ENCODE measurements at places on chromosomes 1 and 21. TPM values are rescaled to one million over a fixed set of nuclear protein-coding genes. Genes with fewer than 3 reads are reported as not detected.

CACNA1S gene
- total RNA-seq: not detected

OR2T11 gene
- total RNA-seq: not detected

DNA sequence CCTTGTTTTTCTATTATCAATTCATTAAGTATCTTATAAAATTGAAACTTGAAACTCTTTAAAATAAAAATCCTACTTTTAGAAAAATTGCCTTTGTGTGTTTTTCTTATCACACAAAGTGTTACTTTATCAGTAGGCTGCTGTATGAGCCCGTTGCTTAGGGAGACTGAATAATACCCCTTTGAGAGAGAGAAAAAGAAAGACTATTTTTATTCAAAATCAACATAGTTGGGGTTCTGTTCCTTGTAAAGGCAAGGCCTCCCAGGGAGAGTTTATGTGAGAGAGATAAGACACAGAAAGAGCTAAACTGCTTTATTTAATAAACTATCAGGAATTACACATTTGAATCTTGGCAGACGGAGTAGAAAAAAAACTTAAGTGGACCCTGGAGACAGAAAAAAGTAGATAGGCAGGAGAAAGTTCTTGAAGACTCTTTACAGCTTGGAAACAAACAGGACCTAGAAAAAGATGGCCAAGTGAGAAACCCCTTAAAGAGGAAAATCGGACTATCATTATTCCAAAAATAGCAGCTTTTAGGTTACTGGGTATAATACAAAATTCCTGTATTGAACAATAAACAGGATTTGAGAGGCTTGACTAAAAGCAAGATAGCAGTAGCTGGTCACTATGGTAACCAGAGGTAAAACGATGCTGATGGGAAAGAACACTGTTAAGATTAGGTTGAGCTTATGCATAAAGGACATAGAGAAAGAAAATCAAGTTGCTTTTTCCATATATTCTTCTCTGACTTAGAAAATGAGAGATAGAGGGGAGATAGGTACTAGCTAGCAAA, 170.9 kb downstream of the LRRC7 start:
- H3K4me1 ChIP-seq: no peaks in the 10 kb centered on the region
- H3K36me3 ChIP-seq: no peaks in the 10 kb centered on the region
- H3K4me3 ChIP-seq: no peak overlapping the region
- DNase-seq: no peak

DNA sequence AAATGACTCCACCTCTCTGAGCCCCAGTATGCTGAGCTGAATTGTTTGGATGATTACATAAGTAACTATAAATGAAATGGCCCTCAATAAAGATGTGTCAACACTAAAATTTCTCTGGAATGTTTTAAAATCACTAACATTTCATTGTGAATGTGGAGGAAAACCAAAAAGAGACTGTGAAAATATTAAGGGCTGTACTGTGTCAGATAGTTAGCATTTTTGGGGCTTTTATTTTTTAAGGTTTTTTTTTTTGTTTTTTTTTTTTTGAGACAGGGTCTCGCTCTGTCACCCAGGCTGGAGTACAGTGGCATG, 6.3 kb downstream of the MYOC start:
- no peaks in the 10 kb centered on the region for H3K36me3 ChIP-seq
- no peak for DNase-seq
- no peak overlapping the region for H3K4me3 ChIP-seq
- H3K27me3 ChIP-seq: no peaks in the 10 kb centered on the region
- no peak overlapping the region for H3K27ac ChIP-seq

DNA sequence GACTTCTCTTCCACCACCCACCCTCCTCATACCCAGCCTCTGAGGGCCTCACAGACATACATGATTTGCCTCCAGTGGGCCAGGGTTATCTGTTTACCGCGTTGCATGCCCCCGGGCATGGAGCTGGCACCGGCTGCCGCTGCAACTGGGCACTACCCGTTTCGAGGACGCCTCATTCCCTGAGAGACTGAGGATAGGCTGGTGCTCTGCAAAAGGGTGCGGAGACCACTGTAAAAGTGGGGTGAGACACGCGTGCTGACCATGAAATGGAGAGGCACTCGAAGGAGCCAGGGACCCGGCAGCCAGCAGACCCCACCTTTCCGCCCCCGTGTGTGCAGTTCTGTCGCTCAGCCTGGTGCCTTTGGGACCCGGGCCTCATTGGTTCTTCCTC, 20.6 kb downstream of the TP73 start:
- H3K27me3 ChIP-seq: peaks cover 12% of the 10 kb centered on the region
- no peak overlapping the region for H3K27ac ChIP-seq
- DNase-seq: no peak
- no peak overlapping the region for H3K4me3 ChIP-seq
- no peaks in the 10 kb centered on the region for H3K36me3 ChIP-seq

DNA sequence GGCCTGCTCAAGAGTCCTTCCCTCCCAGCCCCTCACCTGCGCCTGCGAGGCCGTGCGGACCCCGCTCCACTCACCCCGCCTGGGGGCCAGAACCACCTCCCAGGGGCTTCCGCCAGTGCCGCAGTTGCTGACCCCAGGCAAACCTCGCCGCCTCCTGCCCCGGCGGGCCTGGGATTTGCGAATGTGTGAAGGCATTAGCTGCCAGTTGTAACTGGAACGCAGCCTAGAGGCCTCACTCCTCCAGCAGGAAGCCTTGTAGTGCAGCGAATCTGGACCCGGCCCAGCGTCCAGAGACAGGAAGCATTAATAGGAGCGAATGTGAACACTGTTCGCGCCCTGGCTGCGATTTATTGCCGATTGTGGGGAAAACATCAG, 140.9 kb upstream of the ARHGEF16 start:
- DNase-seq: no peak
- no peak overlapping the region for H3K27ac ChIP-seq
- H3K36me3 ChIP-seq: no peaks in the 10 kb centered on the region
- peaks cover 13% of the 10 kb centered on the region for H3K27me3 ChIP-seq
- H3K4me1 ChIP-seq: peaks cover 13% of the 10 kb centered on the region

DNA sequence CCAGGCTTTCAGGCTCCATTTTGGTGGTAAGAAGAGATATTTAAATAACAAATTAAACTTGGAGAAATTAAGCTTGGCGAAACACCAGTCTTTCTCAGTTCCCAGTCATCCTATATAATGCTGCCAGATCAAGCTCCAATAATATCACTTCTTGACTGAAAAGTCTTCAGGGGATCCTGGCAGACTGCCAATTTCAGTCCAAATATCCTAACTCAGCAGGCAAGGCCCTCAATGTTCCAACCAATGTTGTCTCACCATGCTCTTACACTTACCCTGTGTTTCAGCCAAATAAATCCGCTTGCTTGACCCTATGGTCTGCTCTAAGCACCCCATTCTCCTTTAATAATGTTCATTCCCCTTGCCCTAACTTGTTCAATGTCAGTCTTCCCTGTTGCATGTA, 39.9 kb upstream of the BCL10 start:
- H3K27me3 ChIP-seq: peaks cover 44% of the 10 kb centered on the region
- H3K4me1 ChIP-seq: peaks cover 7% of the 10 kb centered on the region
- H3K36me3 ChIP-seq: no peaks in the 10 kb centered on the region
- no peak for DNase-seq

- no peaks in the 10 kb centered on the region for H3K27me3 ChIP-seq
- peak overlapping the region; percentile 81 for H3K4me3 ChIP-seq
- DNase-seq: no peak
- peak overlapping the region; percentile 82 for H3K27ac ChIP-seq
These were observed 1.1 kb downstream of the RNF187 start for GRCh38 chr1:228488125-228488817.

GRCh38 chr21:41774467-41775148, 7.8 kb upstream of the RIPK4 start:
- no peaks in the 10 kb centered on the region for H3K36me3 ChIP-seq
- H3K4me1 ChIP-seq: no peaks in the 10 kb centered on the region
- DNase-seq: no peak

DNA sequence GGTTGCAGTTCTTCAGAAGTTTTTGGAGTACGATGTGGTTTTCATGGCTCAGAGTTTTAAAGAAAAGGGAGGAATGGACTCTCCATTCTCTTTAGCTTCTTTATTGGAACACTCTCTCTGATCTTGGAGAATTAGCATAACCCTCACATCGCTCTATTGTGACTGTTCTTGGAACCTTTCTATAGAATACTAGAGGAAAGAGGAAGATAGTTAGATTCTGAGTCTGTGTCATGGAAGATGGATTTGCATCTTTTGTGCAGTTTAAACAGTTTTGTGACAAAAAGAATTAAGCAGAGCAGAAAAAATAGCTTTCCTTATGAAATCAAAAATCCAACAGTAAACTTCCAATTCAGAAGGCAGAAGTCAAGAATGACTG, 61.0 kb downstream of the KCNJ6 start:
- H3K4me1 ChIP-seq: no peaks in the 10 kb centered on the region
- H3K4me3 ChIP-seq: no peak overlapping the region
- no peaks in the 10 kb centered on the region for H3K27me3 ChIP-seq

- no peak for DNase-seq
- H3K4me3 ChIP-seq: no peak overlapping the region
- no peak overlapping the region for H3K27ac ChIP-seq
- H3K36me3 ChIP-seq: no peaks in the 10 kb centered on the region
- H3K27me3 ChIP-seq: peaks cover 10% of the 10 kb centered on the region
These were observed 146.4 kb upstream of the ATP1B1 start for GRCh38 chr1:168960114-168960513.
